ENCODE measurements at places on chromosomes 13 and 19. TPM values are rescaled to one million over a fixed set of nuclear protein-coding genes. Genes with fewer than 3 reads are reported as not detected.

Gene PCDH17
- 7.4 TPM for total RNA-seq

- no peak for DNase-seq
These were observed 25.9 kb downstream of the ZSWIM9 start for GRCh38 chr19:48196321-48196763.

- DNase-seq = no peak
These were observed 22.2 kb downstream of the NFIX start for GRCh38 chr19:13017306-13018034.

DNA sequence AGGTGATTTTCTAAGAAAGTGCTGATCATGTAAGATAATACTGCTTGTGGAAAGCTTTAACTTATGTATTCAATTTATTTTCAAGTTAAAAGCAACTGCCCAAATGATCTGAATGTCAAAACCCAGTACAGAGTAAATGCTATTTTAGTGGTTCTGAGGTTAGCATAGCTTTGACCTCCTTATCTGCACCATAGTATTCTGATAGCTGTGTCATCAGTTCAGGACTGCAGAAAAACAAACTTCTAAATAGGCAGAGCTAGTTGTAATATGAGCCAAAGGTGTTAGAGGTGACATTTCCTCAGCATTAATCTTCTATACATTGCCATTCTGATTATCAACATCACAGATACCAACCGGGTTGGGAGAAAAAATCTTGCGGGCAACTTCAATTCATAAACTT is 758.7 kb downstream of the SLITRK5 start:
- no peak for DNase-seq

GRCh38 chr13:62085337-62086229 is 669.9 kb upstream of the PCDH20 start:
- DNase-seq = no peak

DNA sequence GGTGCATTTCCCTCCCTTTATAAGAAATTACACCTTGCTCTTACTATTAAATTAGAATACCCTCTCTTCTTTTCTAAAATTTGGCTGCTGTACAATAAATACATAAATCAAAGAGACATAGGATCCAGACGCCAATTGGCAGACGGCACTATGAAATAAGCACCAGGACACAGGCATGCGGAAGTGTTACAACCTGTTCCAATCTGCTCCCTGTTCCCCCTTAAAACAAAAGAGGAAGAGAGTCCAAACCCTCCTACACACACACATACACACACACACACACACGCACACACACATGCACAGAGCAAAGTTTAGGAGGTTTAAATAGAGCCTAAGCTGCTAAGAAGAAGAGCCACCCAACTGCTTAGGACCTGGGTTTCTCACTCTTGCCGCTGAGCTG is 75.6 kb upstream of the ZNF507 start:
- no peak for DNase-seq

All from right atrium auricular region (tissue), 2 donors.